Activated CD8-positive, alpha-beta memory T cell treated with anti-CD3 and anti-CD28 coated beads for 1 hour (primary cell): ENCODE measurements at places on chromosomes 7 and 10.

- no peak for DNase-seq
Measured at GRCh38 chr7:77907281-77907680, 108.7 kb downstream of the PHTF2 start.

DNA sequence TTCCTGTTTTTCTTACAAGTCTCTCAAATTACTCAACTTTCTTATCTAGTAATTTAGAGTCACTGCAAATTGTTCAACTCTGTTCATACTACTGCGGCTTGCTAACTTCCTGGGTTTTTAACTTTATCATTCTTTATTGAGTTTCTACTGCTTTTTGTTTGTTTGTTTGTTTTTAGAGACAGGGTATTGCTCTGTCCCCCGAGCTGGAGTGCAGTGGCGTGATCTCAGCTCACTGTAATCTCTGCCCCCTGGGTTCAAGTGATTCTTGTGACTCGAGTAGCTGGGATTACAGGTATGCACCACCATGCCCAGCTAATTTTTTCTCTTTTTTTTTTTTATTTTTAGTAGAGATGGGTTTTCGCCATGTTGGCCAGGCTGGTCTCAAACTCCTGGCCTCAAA, 182.9 kb downstream of the TSPAN12 start:
- no peak for DNase-seq

- DNase-seq = no peak
Measured at GRCh38 chr7:155785536-155785935, 26.7 kb downstream of the SHH start.

DNA sequence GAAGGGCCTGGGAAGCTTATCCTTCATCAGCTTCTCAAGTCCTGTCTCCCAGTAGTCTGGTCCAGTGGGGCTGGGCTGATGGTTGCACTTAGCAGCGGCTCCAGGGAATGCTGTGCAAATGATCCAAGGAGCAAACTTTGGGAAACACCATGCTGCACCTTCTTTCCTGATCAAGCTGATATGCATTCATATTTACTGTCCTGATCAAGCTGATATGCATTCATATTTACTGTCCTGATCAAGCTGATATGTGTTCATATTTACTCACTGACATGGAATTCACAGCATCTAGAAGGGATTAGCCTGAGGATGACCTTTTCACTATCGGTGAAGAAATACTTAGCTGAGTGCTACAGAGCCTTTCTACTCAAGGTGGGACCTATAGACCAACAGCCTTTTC, 330.7 kb downstream of the BMPER start:
- no peak for DNase-seq

GRCh38 chr10:8130973-8131911, 76.8 kb downstream of the GATA3 start:
- DNase-seq = no peak

DNA sequence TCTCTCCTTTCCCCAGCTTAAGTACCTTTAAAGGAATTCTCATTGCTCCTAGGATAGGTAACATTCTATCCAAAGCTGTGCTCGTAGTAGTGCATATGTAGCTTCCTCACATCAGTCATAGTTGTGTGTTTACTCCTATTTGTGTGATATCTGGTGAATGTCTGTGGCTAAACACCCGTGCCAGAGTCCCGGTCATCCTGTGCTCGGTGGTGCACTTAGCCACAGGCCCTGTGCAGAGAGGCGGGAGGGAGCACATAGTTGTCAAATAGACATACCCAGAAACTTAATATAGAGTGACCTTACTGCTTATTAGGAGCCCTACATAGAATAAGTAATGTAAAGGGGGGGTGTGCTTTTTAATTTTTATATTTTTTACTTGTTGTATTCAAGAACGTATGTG, 76.6 kb downstream of the RBM33 start:
- no peak for DNase-seq

DNA sequence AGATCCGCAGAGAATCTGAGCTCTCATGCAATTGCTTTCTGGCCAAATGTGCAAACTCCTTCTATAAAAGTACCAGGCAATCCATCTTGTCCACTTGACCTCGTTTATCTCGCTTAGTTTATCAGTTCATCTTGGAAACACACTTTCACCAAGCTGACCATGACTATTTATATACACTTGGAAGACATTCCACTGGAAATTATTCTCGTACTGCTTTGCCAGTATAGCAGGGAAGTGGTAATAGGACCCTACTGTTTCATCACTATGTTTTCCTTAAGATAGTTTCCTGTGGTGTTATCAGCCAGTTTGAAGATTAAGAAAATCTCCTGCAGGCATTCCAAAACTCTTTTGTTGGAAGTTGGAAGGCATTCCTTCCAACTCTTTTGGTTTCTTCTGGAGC, 115.3 kb upstream of the FAM171A1 start:
- DNase-seq = no peak
